ENCODE measurements at places on chromosomes 16 and 17.

- DNase-seq, result no peak
Observed at GRCh38 chr17:20997711-20998570, 44.9 kb downstream of the USP22 start.

- no peak for DNase-seq
Observed at GRCh38 chr16:88977018-88977811, at the start of gene CBFA2T3. CBFA2T3 (minus strand) TSS chr16:88977207; CDS start chr16:88976807, 400 bp downstream.

- no peak for DNase-seq
Observed at GRCh38 chr17:2138761-2139160, 83.9 kb downstream of the HIC1 start.

DNA sequence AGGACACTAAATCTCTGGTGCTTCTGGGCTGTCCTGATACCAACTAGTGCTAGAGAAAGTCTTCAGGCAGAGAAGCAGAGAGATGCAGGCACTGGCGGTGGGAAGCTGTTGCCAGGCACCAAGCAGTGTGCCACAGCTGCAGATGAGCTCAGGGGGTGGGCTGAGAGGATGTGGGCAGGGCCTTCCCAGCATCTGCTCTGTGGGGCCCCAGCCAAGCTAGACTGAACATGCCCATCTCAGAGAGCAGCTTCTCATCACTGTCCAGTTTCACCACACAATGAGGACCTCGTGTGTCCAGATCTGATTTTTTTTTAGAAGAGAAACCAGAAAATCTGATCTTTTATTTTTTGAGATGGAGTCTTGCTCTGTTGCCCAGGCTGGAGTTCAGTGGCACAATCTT lies 17.1 kb downstream of the PSKH1 start:
- DNase-seq, result no peak

GRCh38 chr16:10497132-10498101 lies 83.0 kb downstream of the EMP2 start:
- no peak for DNase-seq

- DNase-seq, result no peak
Observed at GRCh38 chr16:47970291-47970931, 185.4 kb downstream of the ABCC12 start.

DNA sequence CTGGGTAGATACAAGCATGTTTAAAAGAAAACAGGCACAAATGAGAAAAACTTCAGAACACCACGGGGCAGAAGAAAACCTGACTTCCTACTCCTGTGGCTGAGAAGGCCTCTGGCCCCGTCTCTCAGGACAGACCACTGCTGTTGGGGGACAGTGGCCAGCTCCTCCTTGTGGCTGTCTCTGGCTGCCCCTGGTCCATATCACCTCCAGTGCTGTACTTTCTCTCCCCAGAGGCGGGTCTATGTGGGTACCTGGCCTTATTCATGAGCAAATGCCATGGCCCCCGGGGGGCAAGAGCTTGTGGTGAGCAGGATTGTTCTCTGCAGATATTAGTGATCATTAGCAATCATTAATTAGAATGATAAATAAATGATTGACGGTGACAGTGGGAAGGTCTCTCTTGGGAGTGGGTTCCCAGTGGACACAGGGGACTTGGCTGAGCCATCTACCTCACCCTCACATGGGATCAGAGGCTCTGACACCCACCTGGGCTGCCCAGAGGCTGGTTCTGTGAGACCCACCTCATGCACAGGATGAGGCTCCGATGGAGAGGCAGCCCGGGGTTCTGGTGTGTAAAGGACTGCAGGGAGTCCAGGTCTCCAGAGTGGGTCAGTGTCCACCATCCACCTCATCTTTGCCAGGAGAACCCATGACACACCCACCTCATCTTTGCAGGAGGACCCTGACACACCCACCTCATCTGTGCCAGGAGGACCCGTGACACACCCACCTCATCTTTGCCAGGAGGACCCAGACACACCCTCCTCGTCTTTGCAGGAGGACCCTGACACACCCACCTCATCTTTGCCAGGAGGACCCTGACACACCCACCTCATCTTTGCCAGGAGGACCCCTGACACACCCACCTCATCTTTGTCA lies 30.6 kb upstream of the CBFA2T3 start:
- no peak for DNase-seq

- DNase-seq, result no peak
Observed at GRCh38 chr16:14650629-14651028, 17.9 kb downstream of the BFAR start.

- DNase-seq, result no peak
Observed at GRCh38 chr17:72386619-72387237, 265.9 kb downstream of the SOX9 start.

- DNase-seq, result no peak
Observed at GRCh38 chr16:66324815-66325515, 41.5 kb upstream of the CDH5 start.

Data from stimulated activated CD4-positive, alpha-beta T cell treated with anti-CD3 and anti-CD28 coated beads, Interleukin-15, amount 100 ng/mL, for 1 hour (primary cell).